ENCODE measurements at places on chromosomes 2 and 18.

DNA sequence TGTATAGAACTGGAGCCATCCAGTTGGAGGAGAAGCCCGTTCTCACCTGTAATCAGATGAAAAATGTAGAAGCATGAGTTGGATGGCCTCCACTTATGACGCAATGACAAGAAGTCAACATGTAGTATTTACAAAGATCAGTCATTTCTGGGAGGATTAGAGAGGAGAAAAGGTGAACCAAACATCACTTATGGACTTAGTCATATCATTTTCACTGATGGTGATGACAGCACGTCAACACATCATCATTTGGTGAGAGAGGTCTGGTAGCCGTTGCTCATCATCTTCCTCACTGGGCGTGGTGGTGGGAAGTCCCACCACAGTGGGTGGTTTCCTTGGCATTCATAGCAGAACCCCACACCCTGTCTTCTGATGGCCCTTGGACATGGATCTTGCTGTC lies 264.2 kb upstream of the EPAS1 start:
- no peak for DNase-seq

DNA sequence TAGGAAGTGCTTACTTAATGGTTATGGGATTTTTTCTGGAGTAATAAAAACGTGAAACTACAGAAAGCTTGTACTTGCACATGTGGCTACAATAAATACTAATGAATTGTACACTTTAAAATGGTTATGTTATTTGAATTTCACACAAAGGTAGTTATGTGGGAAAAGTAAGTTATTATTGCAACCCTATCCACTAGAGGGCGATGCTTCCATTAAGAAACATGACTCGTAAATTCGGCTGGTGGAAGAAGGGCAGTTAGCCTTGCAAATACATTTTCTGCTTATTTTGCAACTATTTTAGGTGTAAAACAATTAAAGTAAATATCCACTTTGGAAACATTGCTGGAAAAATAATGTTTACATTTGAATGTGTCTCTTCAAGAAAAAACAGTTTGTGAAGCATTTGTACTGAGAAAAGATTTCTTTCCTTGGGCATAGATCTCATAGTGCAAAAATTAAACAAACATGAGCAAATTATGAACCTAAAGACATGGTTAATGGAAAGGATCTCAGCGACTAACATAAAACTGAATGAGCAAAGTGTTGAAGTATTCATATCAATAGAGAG lies 68.1 kb upstream of the CSRNP3 start:
- DNase-seq: no peak

- DNase-seq: no peak
Measured at GRCh38 chr2:232900811-232901735, 31.0 kb downstream of the SNORC start.

GRCh38 chr2:70639841-70640436 lies 86.3 kb upstream of the TGFA start:
- DNase-seq: no peak

DNA sequence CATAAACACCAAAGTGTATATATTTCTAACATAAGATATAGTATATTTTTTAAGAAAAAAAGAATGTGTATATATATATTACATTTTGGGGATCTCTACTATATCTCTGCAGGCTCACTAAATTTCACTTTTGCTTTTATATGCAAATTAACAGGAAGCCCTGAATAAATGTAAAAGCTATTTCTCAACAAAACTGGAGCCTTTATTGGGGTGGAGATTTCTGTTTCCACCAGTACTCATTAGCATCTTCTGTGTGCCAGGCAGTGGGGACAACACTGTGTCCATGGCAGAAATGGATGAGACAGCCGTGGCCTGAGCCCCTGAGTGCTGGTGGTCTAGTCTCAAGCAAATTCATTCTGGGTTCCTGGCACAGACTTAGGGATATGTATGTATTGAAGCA lies 41.3 kb downstream of the C18orf63 start:
- DNase-seq: no peak

DNA sequence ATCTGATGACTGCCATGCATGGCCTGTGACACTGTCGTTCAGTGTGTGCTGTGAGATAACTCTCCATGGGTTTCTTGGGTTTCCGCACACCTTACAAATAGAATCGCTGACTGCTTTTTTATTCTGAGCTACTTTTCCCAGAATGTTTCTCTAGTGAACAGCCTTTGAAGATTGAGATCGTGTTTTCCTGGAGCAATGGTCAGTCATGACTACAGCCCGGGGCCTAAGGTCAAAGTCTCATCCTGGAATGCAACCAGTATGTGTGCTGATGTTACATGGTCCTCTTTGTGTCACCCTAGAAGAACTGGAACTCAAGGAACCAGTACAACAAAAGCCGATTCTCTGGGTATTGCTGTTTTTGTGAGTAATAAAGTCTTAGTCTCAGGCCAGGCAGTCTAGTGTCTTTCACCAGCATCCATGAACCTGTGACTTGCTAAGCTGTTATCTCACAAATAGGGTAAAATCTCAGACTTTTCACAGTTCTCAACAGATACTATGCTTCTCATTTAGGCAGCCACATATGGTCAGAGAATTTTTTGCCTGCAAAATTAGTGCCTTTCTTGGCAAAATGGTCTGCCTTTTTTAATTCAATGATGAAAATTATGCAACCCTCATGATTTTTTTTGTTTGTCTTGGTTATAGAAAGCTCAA lies 124.9 kb upstream of the PIEZO2 start:
- no peak for DNase-seq

- DNase-seq: no peak
Measured at GRCh38 chr2:53242090-53242489, 525.5 kb upstream of the CHAC2 start.

- DNase-seq: no peak
Measured at GRCh38 chr18:63161032-63161760, 158.4 kb downstream of the BCL2 start.

DNA sequence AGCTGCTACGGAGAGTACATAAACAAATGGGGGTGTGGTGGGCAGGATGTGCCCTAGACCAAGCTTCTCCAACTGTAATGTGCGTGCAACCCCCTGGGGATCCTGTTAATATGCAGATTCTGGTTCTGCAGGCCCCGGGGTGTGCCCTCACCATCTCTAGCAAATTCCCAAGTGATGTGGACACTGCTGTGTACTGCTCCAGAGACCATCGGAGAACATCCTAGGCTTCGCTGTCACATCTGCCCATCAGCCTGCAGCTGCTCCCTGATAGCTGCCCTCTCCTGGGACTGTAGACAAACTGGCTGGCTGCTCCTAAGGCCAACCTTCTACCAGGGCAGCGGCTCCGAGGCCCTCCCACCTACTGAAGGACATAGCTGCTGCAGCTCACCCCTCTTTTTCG lies 3.2 kb downstream of the HS1BP3 start:
- peak; percentile 55 for DNase-seq

GRCh38 chr2:58638256-58638805 lies 397.2 kb upstream of the FANCL start:
- no peak for DNase-seq

DNA sequence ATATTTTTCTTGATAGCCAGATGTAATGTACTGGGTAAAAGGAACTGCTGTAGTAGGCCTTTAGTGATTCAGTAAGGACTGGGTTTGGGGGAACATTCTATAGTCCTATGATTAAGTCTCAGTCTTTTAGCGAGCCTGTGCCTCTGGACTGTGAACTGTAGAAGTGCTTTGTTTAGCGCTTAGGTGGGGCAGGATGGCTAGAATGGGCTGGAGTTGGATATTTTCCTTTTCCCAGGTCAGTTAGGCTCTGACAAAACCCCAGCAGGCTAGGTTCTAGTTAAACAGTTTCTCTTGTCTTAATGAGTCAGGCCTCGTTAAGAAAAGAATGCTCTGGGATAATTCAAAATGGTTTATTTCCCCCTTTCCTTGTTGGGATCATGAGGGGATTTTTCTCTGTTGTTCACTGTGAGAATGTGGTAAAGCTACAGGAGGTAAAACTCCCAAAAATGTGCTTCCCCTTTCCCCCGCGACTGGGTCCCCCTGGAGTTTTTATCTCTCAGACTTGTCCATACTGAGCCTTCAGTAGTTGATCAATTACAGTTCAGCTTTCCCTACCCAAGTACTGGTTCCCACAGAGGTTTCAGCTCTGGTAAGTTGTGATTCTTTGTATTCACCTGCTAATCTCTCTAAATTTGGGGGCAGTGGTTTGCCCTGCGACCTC lies 31.5 kb downstream of the EHBP1 start:
- DNase-seq: no peak

DNA sequence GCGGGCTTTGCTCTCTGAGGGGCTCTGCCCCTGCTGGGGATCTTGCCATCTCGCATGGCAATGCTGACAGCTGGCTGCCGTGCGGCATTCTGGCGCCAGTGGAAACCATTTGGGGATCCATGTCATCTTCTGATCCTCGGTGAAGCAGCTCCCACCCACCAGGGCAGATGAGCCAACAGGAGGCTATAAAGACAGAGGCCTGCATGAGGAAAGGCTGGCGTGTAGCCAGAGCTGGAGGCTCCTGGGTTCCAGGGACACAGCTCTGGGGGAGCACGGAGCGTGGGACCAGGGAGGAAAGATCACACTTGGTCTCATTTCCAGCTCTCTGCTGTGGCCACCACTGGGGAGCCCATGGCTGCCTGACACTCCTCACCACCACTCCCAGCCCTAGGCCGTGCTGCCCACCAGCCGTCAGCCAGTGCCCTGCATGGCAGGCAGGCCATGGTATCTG lies 145.8 kb downstream of the ZFP36L2 start:
- no peak for DNase-seq

GRCh38 chr2:135667045-135667444 lies 74.6 kb upstream of the UBXN4 start:
- DNase-seq: no peak

DNA sequence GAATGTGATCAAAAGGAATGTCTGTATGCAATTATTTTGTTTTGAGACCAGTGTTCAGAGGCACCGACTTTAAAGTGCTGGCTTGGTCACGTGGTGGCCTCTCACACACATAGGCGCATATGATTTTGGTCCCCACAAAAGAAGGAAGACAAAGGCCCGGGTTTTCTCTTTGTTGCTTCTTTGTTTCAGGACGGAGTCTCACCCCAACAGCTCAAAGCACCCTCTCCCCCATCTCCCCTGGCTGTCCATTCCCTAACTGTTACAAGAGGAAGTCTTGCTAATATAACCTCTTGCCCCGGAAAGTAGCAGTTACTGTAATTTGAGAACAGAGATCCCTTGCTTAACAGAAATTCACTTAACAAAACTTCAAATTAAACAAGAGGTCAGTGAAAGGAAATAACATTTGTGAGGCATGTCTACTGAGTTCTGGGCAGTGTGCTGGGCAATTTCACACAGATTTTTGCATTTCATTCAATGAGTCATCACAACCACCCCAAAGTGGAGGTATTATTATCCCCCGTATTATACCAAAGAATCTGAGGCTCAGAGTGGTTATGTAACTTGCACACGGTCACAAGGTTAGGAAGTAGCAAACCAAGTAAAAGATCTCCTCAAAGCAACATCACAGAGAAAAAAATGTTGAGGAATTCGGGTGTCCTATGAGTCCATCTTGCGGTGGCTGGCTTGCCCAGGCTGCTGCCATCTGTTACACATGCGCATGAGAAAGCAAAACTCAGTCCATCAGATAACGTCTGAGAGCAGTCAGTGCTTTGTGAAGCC lies 75.8 kb downstream of the SDC1 start:
- no peak for DNase-seq

- DNase-seq: no peak
Measured at GRCh38 chr2:122960759-122961641, 1064.1 kb upstream of the CNTNAP5 start.

GRCh38 chr2:84850471-84850870 lies 30.4 kb downstream of the TRABD2A start:
- no peak for DNase-seq
